HuH-7 (cell line): ENCODE measurements at places on chromosomes 5 and 9.

DNA sequence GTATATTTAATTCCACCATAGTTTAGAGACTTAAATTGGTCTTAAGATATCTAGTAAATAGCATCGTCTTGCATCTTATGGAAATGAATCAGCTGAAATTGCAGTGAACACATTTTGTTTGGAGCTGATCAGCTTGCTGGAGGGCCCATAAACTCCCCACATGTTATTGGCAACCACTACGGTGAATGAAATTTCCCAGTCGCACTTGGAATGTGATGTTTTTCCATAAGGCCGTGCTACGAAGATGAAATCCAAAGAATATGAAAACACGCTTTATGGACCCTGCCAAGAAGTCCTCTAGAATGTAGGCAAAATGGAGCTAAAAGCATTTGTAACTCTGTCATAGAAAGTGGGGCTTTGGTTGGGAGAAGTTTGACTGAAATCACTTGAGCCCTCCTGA, 572.1 kb downstream of the ACTL7B start:
- DNase-seq = no peak

DNA sequence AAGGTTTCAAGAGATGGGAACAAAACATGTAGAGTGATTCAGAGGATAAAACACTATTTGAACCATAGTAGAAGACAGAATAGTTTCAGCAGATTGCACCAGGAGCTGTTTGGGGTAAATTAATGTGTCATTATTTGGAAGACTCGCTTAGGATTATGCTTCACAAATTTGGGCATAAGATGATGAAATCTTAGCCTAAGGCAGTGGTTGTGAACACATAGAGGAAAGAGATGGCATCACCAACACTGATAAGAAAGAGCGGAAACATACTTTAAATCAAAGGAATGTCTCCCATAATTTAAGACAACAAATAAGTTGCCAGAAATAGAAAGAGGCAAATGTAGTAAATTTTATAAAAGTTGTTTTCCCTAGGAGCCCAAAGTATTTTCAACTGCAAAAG, 66.1 kb upstream of the TBCA start:
- no peak for DNase-seq

GRCh38 chr5:141747152-141748141, 65.4 kb upstream of the ARAP3 start:
- DNase-seq = no peak

GRCh38 chr9:135473972-135474543, 5.5 kb upstream of the PPP1R26 start:
- DNase-seq = no peak

- no peak for DNase-seq
These were observed 142.8 kb upstream of the TNPO1 start for GRCh38 chr5:72673623-72674022.

- no peak for DNase-seq
These were observed 343.8 kb upstream of the CHD1 start for GRCh38 chr5:99272576-99272975.

GRCh38 chr9:138065287-138065686, 187.7 kb downstream of the CACNA1B start:
- no peak for DNase-seq

DNA sequence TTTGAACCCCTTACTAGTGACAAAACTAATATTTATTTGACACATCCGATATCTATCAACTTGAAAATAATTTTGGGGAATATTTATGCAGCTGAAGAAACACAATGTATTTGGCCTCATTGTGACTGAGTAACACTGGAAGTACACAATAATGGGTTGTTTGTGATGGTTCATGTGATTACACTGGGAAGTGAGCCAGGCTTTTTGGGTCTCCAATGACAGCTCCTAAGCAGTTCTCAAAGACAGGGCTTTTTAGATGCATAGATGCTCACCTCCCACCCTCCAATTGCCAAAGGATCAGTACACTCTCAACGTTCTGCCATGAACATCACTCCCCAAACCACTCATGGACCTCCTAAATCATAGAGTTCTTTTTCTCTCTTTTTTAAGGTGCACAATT, 170.0 kb downstream of the SLC24A2 start:
- DNase-seq = no peak

- no peak for DNase-seq
These were observed 50.3 kb downstream of the CPLANE1 start for GRCh38 chr5:37198842-37199241.

GRCh38 chr5:98787131-98787719, 13.8 kb downstream of the RGMB start:
- no peak for DNase-seq
